NCI-H1417 (cell line): ENCODE measurements at places on chromosomes 4 and X.

GRCh38 chr4:100430451-100430850 lies 87.4 kb downstream of the EMCN start:
- no peak for DNase-seq

DNA sequence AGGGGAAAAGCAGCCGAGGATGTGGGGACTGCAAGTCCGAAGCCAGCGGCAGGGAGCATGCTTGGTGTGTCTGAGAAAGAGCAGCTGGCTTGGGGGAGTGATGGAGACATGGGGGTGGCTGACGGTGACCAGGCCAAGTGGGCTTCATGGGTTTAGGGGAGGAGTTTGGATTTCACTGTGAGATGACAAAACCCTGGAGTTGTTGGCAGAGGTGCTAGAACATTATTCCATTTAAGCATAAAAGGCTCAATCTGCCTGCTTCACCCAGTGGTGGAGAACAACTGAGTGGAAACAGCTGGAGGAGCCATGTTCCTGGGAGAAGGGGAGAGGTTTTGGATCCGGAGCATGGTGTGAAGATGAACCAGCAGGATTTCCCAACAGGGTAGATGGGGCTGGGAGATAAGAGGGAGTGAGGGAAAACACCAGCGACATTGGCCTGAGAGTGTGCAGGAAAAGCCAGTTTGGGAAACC lies 318.0 kb upstream of the TAPT1 start:
- no peak for DNase-seq

GRCh38 chr4:67120369-67120768 lies 424.9 kb downstream of the CENPC start:
- no peak for DNase-seq

GRCh38 chr4:117284736-117285135 lies 199.4 kb upstream of the TRAM1L1 start:
- no peak for DNase-seq

DNA sequence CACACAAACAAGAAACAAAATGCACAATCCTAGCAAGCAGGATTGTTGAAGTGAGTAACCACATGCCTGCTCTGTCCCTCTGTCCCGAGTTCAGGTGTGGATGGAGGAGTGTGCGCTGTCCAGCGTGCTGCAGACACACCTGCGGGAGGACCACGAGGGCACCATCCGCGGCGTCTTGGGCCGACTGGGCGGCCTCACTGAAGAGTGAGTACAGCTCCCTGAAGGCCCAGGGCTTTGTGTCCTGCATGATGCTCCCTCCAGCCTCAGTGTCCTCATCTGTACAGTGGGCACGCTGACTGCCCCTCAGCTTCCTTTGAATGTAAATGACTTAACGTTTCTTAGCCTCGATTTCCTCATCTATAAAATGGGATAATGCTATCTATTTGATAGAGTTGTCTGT lies 82.5 kb downstream of the EVC start:
- DNase-seq: no peak

- DNase-seq: no peak
These were observed 55.0 kb downstream of the BEX3 start for GRCh38 chrX:103431316-103431715.

GRCh38 chrX:100636321-100636991 lies at the start of gene TSPAN6:
Gene TSPAN6, minus strand, starts transcription at chrX:100636806. Its CDS starts 112 bp downstream, at chrX:100636694.
- DNase-seq: peak; percentile 55

DNA sequence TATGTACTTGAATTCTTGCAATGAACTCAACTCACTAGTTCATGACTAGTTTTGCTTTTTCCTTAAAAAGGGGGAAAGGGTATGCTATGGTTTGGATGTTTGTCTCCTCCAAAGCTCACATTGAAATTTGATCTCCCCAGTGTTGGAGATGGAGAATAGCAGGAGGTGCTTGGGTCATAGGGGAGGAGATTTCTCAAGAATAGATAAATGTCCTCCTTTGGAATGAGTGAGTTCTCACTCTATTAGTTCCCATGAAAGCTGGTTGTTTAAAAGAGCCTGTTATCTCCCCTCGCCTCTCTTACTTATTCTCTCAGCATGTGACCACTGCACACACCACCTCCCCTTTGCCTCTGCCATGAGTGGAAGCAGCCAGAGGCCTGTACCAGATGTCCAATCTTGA lies 109.4 kb upstream of the INTU start:
- DNase-seq: no peak

GRCh38 chr4:3801931-3802550 lies 35.9 kb downstream of the ADRA2C start:
- peak; percentile 23 for DNase-seq

- DNase-seq: no peak
These were observed 146.1 kb upstream of the NEIL3 start for GRCh38 chr4:177163532-177163931.

DNA sequence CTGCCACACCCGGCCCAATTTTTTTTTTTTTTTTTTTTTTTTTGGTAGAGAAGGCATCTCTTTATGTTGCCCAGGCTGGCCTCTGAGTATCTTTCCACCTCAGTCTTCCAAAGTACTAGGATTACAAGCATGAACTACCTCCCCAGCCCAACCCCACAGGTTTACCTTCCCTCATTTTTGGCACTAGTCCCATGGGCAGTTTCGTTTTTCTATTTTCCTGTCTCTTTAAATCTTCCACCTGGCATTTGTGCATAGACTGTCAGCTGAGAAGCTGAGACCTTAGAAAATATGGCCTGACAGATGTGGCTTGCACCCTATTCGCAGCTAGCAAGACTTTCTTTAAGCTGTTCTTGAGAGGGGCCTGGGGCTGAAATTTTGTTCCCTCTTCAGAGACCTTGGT lies 27.9 kb downstream of the TNIP2 start:
- no peak for DNase-seq

- peak; percentile 19 for DNase-seq
These were observed 72.1 kb upstream of the ETNPPL start for GRCh38 chr4:108834835-108835384.

GRCh38 chr4:174763454-174764104 lies 65.5 kb downstream of the GLRA3 start:
- no peak for DNase-seq

GRCh38 chr4:14749910-14750309 lies 252.4 kb upstream of the CPEB2 start:
- peak; percentile 69 for DNase-seq

DNA sequence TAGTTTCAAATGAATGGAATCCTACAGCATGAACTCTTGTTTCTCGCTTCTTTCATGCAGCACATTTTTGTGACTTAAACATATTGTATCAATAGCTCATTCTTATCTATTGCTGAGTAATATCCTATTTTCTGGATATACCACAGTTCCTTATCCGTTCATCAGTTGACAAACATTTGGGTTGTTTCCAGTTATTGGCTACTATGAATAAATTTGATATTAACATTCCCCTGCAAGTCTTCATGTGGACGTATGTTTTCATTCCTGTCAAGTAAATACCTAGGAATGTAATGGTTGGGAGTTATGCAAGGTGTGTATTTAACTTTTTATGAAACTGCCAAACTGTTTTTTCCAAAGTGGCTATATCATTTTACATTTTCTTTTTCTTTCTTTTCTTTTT lies 114.0 kb upstream of the SH3RF1 start:
- DNase-seq: no peak

- peak; percentile 16 for DNase-seq
These were observed 249.7 kb upstream of the TET2 start for GRCh38 chr4:104896660-104897645.

DNA sequence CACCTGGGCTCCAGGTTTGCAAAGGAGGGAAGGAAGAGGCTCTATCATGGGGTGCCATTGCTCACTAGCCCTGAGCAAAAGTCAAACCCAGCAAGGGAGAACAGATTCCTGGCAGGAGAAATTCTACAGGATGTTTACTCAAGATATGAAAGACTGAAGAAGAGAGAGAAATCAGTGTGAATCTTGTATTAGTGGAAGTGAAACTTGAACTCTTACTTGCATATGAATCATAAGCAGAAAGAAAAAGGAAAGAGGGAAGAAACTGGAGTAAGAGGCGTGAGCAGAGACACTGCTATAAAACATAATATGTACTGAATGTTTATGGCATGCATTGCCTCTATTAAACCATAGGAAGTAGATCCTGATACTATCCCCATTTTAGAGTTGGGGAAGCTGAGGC lies 60.9 kb downstream of the C4orf46 start:
- DNase-seq: no peak

- no peak for DNase-seq
These were observed 27.4 kb upstream of the CLDN24 start for GRCh38 chr4:183349673-183350072.

DNA sequence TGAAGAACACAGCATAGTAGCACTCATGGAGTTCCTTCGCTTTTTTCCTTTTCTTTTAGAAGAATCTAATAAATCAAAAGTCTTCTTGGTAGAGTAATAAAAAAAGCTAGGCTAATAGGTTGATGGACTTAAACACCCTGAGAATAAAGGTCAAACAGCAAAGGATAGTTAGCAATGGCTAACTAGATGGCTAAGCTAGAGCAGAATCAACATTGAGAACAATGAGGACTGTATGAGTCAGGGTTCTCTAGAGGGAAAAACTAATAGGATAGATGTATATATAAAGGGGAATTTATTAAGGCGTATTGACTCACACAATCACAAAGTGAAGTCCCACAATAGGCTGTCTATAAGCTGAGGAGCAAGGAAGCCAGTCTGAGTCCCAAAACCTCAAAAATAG lies 550.9 kb downstream of the GLUD2 start:
- DNase-seq: no peak

- DNase-seq: no peak
These were observed 859.3 kb downstream of the RPA4 start for GRCh38 chrX:97743014-97743413.

DNA sequence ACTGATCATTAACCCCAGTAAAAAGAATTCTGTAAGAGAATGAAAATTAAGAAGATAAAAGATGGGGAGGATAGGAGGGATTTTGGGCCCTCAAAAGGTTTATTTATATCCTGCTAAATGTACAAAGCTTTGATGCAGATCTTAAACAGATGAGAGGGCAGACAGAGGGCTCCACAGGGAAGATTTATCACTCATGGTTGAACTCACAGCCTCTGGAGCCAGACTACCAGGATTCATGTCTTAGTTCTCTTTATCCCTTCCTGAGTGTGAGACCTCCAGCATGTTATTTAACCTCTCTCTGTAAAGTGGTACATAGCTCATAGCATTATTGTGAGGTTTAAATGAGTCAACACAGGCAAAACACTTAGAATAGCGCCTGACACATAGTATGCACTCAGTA lies 74.4 kb downstream of the SOWAHB start:
- no peak for DNase-seq

DNA sequence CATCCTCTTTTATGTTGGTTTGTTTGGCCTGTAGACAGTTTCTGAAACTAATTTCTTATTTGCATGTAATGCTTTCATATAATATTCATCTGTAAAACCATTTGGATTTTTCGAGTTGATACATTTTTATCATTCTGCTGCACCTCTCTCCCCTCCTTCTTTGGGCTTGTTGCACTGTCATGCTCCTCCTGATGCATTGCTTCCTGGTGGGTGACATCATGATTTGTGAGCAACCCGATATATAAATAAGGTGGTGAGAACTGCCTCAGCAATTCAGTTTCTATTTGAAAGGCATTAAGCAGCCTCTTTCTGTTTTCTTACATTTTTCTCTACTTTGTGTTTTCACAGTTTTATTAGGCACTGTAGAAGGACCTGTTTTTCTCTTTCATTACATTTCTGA lies 515.7 kb downstream of the RPA4 start:
- no peak for DNase-seq

- DNase-seq: peak; percentile 26
These were observed 639.0 kb downstream of the CENPC start for GRCh38 chr4:66906314-66906713.

DNA sequence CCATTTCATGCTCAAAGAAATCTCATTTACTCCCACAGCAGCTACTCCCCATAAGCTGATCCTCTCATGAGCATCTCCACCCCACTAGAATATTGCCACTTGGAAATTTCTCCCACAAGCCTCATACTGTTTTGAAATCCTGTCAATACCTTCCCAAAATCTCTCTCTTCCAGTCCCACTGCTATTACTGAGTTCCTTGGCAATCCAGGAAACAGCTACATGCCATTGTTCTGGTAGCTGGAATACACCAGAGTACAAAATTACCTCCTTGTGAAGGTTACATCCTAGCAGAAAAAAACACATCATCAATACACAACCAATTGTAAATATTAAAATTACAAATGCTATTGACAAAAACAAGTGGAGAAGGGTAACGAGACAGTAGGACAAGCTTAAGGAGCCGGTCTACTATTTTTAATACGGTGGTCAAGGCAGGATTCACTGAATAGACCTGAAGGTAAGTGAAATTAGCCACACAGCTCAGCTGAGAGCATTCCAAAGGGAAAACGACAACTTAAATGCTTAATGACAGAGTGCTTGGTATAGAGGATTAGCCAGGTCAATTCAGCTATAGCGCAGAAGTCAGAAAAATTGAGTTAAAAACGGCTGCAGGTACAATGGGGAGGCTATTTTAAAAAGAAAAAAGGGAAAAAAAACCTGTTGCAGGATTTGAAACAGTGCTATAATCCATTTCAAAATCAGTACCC lies 6.4 kb downstream of the RPL9 start:
- no peak for DNase-seq

- DNase-seq: no peak
These were observed 6.0 kb downstream of the PLXNB3 start for GRCh38 chrX:153769865-153770600.

DNA sequence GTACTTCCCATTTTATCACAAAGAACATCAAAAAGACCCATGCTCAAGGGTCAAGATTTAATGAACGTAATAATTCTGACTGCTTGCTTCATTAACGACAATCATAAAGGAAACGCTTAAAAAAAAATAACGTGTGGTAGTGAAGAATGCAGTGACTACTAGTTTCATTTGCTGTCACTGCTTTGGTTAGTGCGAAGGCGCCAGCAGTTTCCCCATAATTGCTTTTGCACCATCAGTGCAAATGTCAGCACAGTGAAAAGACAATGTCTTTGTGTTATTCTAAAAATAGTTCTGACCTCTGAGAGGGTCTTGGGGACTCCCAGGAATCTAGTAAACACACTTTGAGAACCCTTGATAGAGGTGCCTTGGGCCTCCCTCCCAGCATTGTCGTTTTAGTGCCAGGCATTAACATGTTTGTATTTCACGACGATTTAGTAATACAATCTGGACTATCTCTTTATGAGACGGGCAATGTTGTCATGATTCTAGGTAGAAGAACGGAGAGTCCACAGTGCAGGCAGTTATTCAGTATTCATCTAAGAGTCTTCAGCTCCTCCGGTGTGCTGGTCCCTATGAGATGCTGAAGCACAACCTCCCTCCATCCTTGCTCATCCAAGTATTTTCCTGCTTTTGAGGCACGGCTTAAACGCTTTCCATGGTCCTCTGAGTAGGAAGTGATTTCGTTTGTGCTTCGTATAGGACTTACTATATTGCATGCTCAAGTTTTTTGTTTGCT lies 71.0 kb downstream of the AFF1 start:
- DNase-seq: peak; percentile 70

DNA sequence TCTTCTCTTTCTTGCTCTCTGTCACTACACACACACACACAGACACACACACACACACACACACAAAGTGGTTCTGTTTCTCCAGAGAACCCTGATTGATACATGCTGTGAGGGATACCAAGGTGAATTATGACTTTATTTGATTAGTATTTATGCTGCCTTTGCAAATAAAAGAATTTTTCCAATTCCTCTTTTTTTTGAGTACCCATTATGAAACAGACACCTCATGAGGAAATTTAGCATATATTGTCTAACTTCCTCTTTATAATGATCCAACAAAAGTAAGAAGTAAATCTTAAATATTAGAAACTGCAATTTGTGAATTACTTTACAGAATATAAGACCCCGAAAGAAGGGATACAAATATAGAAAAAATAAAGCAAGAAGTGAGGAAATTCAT lies 14.3 kb upstream of the RAB28 start:
- DNase-seq: no peak
